ENCODE measurements at places on chromosomes 4 and X.

GRCh38 chr4:99991741-99992140 is 41.7 kb upstream of the H2AZ1 start:
- no peak for DNase-seq

- no peak for DNase-seq
These were observed 667.7 kb upstream of the SLIT2 start for GRCh38 chr4:19583827-19584569.

GRCh38 chrX:26651755-26652154 is 435.8 kb downstream of the MAGEB5 start:
- DNase-seq = no peak

GRCh38 chrX:118723376-118723775 is 4.0 kb upstream of the IL13RA1 start:
- no peak for DNase-seq

DNA sequence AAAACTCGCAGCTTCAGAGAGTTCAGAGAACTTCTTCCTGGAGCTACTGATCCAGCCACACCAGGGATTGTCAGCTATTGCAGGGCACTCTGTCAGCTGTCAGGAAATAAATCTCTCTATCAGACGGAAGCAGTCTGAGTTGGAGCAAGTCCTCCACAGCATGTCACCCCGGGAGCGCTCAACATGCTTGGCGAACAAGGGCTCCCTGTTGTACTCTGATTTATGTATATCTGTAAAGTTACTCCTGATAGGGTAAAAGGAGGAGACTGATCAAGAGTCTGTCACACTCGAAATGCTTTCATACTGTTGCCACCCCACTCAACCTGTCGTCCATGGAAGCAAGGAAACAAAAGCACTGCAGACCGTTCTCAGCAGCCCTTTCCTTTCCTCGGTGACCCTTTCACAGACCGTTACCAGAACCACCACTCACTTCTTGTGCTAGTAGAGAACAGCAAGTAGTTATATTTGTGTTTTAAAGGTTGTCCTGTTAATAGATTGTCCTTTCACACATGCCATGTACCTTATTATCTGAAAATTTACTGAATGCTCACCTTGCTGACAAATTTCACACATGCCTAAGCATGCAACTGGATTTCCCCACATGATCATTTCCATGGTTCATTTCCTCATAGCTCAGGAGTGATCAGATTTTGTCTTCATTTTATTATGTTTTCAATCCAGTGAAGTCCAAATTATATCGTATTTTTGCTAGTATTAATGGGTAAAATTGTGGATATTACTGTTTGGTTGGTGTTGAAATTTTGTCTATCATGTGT is 2108.9 kb upstream of the TENM3 start:
- DNase-seq = no peak

GRCh38 chr4:150402871-150403272 is 179.1 kb upstream of the MAB21L2 start:
- no peak for DNase-seq

- DNase-seq = no peak
These were observed 7.0 kb upstream of the ZNF827 start for GRCh38 chr4:145945431-145946155.

DNA sequence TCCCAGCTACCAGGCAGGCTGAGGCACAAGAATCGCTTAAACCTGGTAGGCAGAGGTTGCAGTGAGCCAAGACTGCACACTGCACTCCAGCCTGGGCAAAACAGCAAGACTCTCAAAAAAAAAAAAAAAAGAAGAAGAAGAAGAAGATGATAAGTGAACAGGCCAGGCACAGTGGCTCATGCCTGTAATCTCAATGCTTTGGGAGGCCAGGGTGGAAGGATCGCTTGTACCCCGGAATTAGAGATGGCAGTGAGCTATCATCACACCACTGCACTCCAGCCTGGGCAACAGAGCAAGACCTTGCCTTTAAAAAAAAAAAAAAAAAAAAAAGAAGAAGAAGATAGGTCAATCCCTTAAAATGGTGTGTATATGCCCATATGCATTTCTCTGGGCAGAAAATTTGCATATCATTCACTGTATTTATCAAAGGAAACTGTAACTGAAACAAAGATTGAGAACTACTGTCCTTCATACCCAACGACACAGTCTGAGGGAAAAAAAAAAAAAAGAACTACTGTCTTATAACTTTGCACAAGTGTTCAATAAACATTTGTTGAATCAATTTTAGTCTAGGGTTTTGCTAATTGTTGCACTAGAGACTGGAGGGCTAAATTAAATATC is 2.3 kb downstream of the RFC1 start:
- DNase-seq = no peak

GRCh38 chrX:69284491-69284890 is 119.2 kb upstream of the PJA1 start:
- DNase-seq = no peak

GRCh38 chr4:40916880-40917279 is 167.1 kb downstream of the NSUN7 start:
- no peak for DNase-seq

- no peak for DNase-seq
These were observed 4.6 kb downstream of the DGKQ start for GRCh38 chr4:968621-969394.

DNA sequence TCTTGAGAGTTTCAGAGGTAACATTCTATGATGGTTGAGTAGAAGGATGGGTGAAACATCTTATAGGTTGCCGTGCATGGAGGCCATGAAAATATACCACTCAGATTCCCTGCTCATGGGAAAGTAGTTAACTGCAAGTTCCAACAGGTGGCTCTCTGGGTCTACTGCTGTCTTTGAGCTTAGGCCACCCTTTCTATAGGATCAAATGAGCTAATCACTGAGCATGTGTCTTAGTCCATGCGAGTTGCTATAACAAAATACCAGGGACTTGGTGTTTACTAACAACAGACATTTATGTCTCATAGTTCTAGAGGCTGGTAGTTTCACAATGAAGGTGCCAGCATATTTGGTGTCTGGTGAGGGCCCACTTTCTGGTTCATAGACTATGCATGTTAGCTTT is 144.8 kb upstream of the UNC5C start:
- DNase-seq = no peak

- no peak for DNase-seq
These were observed 814 bp upstream of the MMAA start for GRCh38 chr4:145618210-145618931.

DNA sequence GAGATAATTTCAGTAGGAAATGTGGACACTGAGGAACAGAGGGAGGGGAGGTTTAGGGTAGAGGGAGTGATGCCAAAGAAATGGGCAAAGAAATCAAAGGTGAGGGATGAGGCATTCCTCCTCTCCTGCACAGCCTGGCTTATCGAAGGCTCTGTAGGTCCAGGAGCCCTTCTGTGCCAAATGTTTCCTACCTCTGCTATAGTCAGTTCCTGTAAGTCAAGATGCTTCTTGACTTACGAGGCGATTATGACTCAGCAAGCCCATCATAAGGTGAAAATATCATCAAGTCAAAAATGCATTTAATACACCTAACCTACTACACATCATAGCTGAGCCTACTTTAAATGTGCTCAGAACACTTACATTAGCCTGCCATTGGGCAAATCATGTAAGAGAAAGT is 60.0 kb upstream of the ARHGAP24 start:
- no peak for DNase-seq

DNA sequence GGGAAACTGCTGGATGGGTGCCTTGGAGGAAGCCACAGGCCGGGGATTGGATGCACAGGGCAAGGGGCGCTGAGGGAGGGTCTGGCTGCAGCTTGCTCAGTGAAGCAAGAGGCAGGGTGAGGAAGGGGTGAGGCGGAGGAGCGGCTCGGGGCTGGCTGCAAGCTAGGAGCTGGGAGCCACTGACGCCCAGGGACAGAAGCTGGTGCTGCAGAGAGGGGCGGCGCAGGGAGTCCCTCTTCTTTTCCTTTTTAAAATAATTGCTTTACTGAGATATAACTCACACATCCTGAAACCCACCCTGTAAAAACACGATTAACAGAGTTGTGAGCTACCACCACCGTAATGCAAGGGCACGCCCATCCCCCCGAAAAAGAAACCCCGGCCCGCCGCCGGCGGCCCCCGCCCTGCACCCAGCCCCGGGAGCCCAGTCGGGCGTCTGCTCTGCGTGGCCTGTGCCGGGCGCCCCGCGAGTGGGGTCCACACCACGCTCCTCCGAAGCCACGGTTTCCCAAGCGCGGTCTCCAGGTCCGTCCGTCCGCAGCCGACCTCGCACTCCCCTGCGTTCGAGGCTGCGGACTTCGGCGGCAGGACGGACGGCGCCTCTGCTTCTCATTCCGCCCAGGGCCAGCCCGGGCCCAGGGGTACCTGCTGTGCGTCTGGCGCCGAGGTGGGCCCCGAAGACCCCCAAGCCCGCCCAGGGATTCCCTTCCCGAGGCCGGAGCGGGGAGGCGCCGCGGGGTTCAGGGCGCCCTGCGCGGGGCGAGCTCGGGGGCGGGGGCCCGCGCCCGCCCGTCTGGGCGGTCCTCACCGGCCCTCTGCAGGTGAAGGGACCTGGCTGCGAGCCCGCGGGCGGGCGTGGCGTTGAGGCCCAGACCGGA is 866 bp upstream of the UVSSA start:
- DNase-seq = peak; percentile 16

DNA sequence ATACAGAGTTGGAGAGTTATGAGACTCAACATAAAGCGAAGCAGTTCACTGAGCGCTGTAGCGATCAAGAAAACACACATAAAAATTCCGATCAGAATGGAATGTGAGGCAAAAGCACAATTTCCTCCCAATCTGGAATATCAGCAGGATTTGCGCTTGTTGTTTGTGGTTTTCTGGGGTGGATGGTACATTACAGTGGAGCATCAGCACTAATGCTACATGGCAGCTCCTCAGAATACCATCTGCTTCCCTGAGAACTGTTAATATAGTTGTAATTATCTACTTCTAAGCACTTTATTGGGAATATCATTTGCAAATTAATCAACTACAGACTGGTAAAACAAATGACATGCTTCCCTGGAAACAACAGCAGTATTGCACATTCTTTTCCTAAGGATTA is 324.1 kb upstream of the PPARGC1A start:
- no peak for DNase-seq

- DNase-seq = no peak
These were observed 73.7 kb upstream of the SLC25A43 start for GRCh38 chrX:119325456-119325855.

DNA sequence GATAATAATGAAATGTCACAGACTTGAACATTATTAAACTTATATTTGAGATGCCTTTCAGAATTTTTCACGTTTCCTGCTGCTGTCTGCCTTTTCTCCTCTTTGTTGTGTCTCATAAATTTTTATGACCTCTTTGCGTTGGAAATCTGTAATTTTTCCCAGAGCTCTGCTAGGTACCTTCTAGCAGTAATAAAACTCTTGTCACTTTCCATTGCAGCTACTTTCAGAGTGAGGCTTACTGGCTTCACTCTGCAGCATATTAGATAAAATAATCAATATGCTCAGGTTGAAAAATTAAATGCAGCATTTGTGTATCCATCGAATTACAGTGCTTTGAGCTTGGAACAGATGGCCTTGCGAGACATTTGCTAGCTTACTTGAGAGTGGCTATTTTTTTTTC is 689.0 kb downstream of the GRID2 start:
- no peak for DNase-seq

- no peak for DNase-seq
These were observed 379.1 kb upstream of the GRID2 start for GRCh38 chr4:91924625-91925024.

- DNase-seq = no peak
These were observed 18.8 kb downstream of the L1CAM start for GRCh38 chrX:153867139-153867538.

GRCh38 chrX:49915361-49916222 is 6.8 kb upstream of the CLCN5 start:
- DNase-seq = peak; percentile 2

- DNase-seq = no peak
These were observed 41.3 kb upstream of the MAGED1 start for GRCh38 chrX:51852096-51852495.

GRCh38 chrX:9724711-9725110 is 40.9 kb downstream of the GPR143 start:
- DNase-seq = no peak

DNA sequence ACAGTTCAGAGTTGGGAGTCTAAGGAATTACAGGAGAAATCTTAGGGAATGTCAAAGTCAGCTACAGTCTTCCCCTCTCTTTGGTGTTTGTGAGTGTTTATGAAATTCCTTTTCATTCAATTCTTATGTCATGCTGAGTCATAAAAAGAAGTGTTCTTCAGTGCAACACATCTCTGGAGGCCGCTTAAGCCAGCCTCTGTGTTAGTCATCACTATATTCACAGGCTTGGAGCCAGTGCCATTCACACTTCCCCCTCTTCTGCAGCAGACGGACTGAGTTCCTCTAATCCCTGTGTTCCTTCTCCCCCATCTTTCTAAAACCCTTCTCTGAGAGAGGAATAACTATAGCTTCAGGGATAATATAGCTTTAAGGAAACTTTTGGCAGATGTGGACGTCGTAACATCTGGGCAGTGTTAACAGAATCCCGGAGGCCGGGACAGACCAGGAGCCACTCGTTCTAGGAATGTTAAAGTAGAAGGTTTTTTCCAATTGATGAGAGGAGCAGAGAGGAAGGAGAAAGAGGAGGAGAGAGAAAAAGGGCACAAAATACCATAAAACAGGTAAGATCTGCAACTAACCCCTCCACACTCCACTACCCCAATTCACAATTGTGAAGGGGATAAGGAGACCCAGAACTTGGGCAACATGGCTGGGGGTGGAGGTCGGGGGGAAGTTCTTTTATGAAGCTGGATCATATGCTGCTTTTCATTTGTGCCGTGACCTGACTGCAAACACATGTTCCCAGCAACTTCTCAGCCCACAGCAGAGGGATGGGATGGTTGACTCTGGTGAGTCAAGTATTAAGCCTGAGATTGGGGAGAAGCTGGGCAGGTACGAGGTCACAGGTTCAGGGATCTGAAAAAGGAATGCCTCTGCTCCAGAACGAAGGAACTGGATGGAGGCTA is at the start of gene SRPX2:
Gene SRPX2, plus strand, starts transcription at position 244 of the 905 bp plus-strand sequence. CDS start 2,124 bp downstream, outside the sequence.
- no peak for DNase-seq

GRCh38 chrX:109848461-109849050 is 115.5 kb upstream of the ACSL4 start:
- no peak for DNase-seq

GRCh38 chrX:8741981-8742380 is 10.0 kb upstream of the ANOS1 start:
- DNase-seq = no peak

- DNase-seq = no peak
These were observed 2.6 kb upstream of the ARAF start for GRCh38 chrX:47558436-47558835.

DNA sequence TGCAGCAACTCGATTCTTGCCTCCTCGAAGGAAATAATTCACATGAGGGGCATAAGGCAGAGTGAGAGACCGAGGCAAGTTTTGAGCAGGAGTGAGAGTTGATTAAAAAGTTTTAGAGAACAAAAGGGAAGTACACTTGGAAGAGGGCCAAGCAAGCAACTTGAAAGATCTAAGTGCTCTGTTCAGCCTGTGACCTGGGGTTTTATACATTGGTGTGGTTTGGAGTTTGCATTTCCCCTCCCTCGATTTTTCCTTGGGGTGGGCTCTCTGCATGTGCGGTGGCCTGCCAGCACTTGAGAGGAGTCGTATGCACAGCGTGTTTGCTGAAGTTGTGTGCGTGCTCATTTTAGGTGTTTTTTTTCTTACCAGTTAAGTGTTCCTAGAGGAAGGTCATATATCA is 356.4 kb downstream of the KLHL4 start:
- DNase-seq = no peak

- DNase-seq = no peak
These were observed 51.3 kb upstream of the RELL1 start for GRCh38 chr4:37737466-37737865.

GRCh38 chr4:4855301-4856070 is 4.0 kb upstream of the MSX1 start:
- no peak for DNase-seq

GRCh38 chrX:133249266-133250058 is 31.3 kb upstream of the TFDP3 start:
- no peak for DNase-seq

- DNase-seq = no peak
These were observed 19.1 kb downstream of the GEMIN8 start for GRCh38 chrX:14010566-14010965.

Measured in stimulated activated CD4-positive, alpha-beta T cell treated with anti-CD3 and anti-CD28 coated beads, Interleukin-15, amount 100 ng/mL, for 1 hour (primary cell).